ENCODE measurements at places on chromosomes 5 and 9.

DNA sequence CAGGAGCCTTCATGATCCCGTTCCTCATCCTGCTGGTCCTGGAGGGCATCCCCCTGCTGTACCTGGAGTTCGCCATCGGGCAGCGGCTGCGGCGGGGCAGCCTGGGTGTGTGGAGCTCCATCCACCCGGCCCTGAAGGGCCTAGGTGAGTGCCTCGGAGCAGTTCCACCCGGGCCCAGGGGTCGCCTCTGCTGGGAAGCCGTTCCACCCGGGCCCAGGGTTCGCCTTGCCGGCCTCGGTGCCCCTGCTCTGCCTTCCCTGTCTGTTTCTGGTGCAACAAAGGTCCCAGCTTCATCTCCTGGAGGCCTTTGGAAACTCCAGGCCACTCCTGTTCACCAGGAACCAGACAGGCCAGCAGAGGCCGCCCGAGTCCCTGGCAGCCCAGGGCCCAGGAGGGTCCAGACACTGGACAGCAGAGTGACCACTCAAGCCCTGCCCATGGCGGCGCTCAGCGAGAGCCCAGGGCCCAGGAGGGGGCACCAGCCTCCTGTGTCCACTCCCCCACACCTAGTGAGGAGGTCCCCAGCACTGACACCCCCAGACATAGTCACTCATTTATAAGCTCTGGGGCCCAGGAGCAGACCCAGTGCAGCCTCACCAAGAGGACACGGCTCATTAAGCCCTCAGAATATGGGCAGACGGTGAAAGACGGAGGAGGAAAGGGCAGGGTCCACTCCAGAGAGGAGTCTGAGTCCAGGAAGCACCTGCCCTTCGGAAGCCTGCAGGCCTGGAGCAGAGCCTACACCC is 7.5 kb downstream of the SLC6A19 start:
- DNase-seq: no peak

- peak; percentile 40 for DNase-seq
Measured at GRCh38 chr9:70120834-70121510, 77.3 kb downstream of the MAMDC2 start.

GRCh38 chr5:158698768-158699284 is 400.9 kb downstream of the EBF1 start:
- DNase-seq: no peak

- DNase-seq: no peak
Measured at GRCh38 chr9:2180704-2181103, 165.6 kb downstream of the SMARCA2 start.

- no peak for DNase-seq
Measured at GRCh38 chr5:32790411-32790951, 79.4 kb downstream of the NPR3 start.

DNA sequence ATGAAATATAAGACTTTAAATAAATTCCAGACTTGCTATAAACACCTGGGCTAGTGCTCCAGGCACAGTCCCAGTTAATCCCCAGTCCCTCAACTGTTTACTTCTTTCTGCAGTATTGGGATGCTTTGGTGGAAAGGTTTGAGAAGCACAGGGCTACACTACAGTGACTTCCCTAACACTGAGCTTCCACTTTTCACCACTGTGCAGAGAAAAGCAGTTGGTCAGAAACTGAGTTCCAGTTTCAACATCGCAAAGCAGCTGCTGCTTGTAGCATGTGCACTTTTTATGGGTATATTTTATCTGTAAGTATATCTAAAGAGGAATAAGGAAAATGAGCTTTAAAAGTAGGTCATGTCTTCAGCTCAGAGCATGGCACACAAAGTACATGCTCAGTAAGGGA is 339.7 kb downstream of the NTRK2 start:
- DNase-seq: no peak

DNA sequence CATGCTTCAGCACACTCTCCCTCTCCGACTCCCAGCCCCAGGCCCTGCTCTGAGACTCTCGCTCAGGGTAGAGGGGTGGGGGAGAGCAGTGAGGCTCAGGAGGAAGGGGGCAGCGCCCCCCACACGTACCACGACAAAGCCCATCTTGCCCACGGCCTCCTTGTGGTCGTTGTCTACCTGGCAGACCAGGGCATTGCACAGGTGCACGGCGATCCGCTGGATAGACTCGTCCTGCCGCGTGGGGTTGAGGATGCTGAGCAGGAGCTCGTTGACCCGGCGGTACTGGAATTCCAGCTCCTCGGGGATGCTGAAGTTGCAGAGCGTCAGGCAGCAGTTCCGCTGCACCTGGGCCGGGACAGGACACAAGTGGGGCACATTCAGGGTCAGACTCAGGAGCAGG is 18.5 kb upstream of the ZDHHC12 start:
- no peak for DNase-seq

GRCh38 chr9:27599102-27599869 is 26.0 kb upstream of the C9orf72 start:
- no peak for DNase-seq

GRCh38 chr5:95959888-95960666 is 1.6 kb downstream of the ELL2 start:
- no peak for DNase-seq

DNA sequence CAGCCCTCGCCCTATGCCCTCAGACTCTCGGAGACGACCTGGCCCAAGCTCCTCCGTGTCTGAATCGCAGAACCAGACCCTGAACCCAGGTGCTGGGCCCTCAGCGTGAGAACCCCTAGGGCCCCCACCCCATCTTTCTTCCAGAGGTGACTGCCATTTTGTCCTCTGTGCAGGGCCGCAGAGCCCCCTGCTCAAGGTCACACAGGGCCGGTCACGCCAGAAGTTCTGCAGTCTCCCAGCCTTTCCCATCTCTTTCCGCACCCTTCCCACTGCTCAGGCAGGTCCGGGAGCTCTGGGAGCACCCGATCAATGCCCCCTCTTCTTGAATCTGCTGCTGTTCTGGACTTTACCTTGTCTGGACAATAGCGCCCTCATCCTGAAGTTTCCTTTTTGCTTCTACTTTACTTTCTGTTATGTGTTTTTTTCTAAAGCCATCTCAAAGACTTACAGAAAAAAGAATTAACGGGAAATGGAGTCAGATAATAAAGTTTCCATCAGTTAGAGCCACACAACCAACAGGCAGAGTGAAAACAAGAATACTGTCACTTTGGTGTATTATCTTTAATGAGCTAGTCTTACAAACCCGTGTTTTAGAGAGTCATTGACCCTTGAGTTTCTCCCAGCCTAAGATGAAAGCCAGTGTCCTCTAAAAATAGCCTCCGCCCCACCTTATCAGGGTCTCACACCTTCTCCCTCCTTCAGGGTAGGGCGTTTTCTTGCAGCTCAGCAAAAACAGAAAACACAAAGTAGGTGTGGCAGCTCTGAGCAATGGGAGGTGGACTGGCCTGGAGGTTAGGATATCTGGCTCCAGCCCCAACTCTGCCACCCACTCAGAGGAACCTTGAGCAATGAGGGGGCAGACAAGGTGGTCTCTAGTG is 1.8 kb downstream of the TMOD1 start:
- DNase-seq: no peak

DNA sequence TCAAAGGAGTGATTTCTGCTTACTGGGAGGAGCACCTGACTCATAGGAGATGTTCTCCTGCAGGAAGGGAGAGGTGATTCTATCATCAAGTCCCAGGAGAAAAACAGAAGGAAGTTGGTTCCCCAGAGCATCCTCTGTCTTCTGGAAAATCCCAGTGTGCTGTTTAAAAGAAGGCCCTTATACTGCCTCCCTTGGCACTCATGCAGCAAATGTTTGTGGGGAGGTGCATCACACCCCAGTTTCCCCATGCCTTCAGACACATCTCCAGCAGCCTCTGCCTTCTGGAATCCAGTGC is 63.1 kb downstream of the PPARGC1B start:
- no peak for DNase-seq

DNA sequence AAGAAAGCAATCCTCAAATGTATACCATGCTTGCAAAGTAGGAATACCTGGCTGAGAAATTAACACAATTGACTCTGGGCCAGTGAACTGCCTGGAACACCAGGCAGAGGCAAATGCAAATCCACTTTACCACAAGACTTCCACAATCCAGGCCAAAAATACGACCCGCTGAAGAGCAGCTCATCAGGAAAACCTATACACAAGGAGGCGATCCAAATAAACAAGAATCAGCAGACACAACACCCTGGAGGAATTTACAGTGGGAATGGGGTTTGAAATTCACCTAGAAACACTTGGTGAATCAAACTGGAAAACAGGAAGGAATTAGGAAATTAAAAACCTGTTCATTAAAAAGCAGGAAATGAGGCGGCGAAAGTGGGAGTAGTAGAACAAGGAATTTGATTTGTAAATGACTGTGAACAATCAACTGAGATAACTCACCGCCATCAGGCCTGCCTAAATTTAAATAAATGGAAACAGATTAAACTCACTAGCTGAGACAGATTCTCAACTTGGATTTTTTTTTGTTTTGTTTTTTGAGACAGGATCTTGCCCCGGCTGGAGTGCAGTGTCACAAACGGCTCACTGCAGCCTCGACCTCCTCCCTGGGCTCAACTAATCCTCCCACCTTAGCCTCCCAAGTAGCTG is 15.9 kb downstream of the CMBL start:
- DNase-seq: no peak

GRCh38 chr5:127920936-127921335 is 162.6 kb upstream of the SLC12A2 start:
- DNase-seq: no peak

DNA sequence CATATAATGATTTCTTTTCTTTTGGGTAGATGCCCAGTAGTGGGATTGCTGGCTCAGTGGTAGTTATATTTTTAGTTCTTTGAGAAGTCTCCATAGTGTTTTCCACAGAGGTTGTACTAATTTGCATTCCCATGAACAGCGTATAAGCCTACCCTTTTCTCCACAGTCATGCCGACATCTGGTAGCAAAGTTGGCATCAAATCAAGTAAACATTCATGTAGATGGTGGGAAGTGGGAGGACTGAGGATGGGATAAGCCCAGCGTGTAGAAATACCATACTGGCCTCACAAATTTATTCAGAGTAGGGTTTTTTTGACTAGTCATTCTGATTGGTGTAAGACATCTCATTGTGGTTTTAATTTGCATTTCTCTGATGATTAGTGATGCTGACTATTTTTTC is 115.4 kb downstream of the EGFLAM start:
- DNase-seq: no peak

DNA sequence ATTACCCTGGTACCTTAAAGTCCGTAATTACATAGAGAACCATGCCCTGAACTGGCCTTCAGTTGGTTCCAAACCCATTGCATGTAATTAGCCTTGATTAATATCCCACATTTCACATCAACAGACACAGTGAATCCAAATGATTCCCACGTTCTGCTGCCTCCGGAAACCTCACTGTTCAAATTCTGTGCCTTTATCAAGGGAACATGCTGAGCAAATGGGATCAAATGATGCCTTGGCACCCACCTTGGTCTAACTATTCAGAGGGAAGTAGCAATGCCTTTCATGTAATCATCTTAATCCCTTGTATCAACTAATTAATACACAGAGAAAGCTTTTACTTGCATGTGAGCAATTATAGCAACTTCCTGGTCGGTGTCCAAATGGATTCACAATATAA is 100.6 kb downstream of the EFNA5 start:
- DNase-seq: no peak

DNA sequence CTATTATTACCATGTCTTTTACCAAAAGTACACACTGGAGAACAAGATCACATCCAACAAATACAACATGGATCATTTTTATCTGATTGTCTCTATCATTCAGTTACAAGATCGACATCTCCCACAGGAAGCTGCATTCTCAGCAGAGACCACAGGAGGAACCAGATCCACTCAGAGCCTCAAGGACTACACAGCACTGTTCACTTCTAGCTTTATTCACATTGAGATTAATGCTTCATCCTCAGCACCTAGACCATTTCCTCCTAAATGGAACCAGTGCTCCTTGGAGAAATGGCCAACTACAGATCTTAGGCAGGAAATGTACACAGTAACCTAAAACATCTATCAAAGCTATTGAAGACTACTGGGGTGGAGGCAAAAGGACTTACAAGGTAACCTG is 13.3 kb upstream of the C5orf15 start:
- no peak for DNase-seq

- DNase-seq: no peak
Measured at GRCh38 chr9:32344551-32345182, 39.8 kb upstream of the ACO1 start.

DNA sequence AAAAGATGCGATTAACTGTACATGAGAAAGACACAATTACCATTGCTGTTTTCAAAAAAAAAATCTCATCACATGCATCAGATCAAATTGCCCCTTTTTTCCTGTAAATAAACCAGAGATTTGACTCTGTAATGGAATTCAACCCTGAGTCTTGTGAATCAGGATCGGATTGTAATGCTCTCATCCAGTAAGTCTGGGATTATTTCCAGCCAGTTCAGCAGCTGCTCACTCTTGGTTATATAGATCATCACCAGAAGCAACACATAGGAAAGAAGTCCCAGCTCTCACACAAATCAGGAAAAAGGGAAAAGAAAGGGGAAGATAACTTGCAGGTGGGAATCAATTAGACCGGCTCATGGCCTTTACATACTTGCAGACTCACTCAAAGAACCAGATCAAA is 97.8 kb upstream of the SPOCK1 start:
- DNase-seq: no peak

GRCh38 chr9:36401164-36401740 is 1.2 kb upstream of the RNF38 start:
- no peak for DNase-seq

DNA sequence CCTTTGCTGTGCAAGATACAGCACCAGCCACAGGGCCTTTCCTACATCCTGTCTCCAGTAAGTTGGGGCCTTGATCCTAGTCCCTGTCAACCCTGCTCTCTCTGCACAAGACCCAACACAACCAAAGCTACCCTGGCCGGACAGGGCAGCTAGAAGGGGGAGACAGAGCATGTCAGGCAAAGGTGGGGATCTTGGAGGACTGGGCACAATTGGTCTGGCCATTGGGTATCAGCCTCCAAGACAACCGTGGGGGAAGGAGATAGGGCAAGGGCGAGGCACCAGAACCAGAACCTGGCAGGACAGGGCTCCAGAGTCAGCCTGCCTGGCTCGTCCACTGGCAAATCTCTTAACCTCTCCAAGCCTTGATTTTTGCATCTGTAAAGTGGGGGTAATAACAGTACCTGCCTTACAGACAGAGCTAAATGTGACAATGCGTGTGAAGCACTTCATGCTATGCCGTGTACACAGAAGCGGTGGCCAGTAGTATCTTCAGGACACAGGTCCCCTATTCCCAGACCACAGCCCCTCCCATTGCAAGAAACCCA is 51.6 kb upstream of the CDKN2AIPNL start:
- DNase-seq: no peak

DNA sequence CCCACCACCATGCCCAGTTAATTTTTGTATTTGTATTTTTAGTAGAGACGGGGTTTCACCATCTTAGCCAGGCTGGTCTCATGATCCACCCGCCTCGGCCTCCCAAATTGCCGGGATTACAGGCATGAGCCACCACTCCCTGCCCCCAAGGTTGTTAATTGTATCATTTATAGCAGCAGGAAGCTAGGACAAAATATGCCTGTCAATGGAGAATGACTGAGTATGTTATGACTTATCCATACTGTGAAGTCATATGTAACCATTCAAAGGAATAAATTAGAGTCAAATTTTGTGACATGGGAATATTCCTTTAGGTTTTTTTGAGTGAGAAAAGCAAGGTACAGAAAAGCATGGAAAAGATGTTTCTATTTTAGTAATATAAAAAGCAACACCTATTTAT is 3.9 kb upstream of the DAB2 start:
- no peak for DNase-seq

- peak; percentile 63 for DNase-seq
Measured at GRCh38 chr5:74493411-74493810, 147.1 kb downstream of the ENC1 start.

GRCh38 chr5:32172923-32173266 is 1.2 kb downstream of the GOLPH3 start:
- DNase-seq: no peak

Data from epithelial cell of proximal tubule (primary cell).